Activated CD8-positive, alpha-beta T cell treated with anti-CD3 and anti-CD28 coated beads for 36 hours (primary cell): ENCODE measurements at places on chromosomes 2 and 18. TPM values are rescaled to one million over a fixed set of nuclear protein-coding genes. Genes with fewer than 3 reads are reported as not detected.

DNA sequence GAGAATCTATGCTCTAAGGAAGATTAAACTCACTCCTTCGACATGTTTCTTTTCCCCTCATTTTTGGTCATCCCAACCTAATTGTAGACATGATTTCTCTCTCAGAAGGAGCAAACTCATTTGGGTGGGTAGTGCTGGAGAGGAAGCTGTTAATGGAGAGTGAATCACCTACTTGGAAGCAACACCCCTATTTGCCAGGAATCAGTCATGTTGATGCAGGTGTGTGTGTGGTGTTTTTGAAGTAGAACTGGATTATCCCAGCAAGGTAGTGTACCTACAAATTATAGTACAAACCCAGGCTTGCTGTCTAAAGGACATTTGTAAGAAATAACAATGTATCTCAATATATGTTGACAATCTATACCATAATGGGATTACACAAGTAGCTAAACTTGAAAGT is 186.4 kb downstream of the EPHA4 start:
- DNase-seq, result no peak
- H3K27ac ChIP-seq, result no peak overlapping the region
- peaks cover 1% of the 10 kb centered on the region for H3K27me3 ChIP-seq
- no peaks in the 10 kb centered on the region for H3K4me1 ChIP-seq

DNA sequence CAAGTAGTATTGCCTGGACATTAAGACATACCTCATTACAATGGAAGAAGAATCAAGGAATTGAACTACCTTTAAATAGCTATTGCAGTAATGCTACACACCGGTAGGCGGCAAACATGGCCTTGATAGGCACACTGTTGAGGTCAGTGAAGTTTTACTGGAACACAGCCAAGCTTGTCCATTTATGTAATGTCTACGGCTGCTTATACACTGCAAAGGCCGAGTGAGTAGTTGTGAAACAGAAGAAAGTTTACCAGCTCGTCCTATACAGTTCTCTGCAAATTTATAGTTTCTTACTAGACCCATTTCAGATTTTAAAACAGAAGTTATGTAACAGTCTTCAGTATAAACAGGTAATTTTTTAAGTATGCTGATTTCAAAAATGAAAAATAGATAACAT is 38.8 kb downstream of the PPP4R1 start:
- H3K27me3 ChIP-seq, result no peaks in the 10 kb centered on the region
- no peak overlapping the region for H3K4me3 ChIP-seq
- DNase-seq, result peak; percentile 22
- peaks cover 16% of the 10 kb centered on the region for H3K36me3 ChIP-seq
- no peaks in the 10 kb centered on the region for H3K4me1 ChIP-seq

DNA sequence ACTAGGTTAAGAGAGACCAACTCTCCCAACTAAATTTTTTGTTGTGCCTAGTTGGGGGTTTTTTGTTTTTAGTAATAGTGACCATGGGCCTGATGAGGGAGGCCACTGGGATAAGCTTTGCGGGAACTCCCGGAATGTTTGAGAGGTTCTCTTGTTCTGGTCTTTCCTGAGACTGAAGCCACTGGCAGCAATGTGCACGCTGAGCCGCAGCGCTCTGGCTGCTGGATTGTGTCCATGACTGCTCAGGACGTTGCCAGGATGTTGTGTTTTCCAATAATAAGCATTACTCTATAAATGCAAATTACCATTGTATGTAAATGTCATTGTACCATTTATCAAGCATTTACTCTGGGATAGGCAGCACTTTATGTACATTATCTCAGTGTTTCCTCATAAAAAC is 126.1 kb downstream of the GALNT1 start:
- no peak overlapping the region for H3K4me3 ChIP-seq
- H3K27ac ChIP-seq, result no peak overlapping the region
- H3K36me3 ChIP-seq, result peaks cover 34% of the 10 kb centered on the region
- DNase-seq, result no peak

DNA sequence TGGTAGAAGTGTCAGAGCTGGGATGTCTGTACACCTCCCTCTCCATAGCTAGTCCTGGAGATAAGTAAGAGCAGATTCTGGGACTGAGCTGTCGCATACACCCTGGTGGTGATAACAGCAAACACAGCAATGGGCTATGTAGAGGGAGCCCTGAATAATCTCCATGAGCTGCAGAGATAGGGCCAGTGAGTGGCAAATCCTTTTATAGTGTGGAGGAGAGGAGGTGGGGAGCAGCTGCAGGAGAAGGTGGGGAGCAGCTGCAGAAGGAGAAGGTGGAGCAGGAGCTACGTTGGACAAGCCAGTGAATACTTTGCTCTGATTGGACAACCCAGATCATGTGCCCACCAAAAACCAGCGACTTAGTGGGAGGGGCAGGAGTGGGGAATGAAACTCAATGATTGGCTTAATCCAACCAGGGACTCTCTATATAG is 85.5 kb downstream of the TMEM247 start:
- no peak overlapping the region for H3K4me3 ChIP-seq
- DNase-seq, result no peak
- no peak overlapping the region for H3K27ac ChIP-seq
- peaks cover 27% of the 10 kb centered on the region for H3K4me1 ChIP-seq
- H3K36me3 ChIP-seq, result no peaks in the 10 kb centered on the region
- no peaks in the 10 kb centered on the region for H3K27me3 ChIP-seq

DNA sequence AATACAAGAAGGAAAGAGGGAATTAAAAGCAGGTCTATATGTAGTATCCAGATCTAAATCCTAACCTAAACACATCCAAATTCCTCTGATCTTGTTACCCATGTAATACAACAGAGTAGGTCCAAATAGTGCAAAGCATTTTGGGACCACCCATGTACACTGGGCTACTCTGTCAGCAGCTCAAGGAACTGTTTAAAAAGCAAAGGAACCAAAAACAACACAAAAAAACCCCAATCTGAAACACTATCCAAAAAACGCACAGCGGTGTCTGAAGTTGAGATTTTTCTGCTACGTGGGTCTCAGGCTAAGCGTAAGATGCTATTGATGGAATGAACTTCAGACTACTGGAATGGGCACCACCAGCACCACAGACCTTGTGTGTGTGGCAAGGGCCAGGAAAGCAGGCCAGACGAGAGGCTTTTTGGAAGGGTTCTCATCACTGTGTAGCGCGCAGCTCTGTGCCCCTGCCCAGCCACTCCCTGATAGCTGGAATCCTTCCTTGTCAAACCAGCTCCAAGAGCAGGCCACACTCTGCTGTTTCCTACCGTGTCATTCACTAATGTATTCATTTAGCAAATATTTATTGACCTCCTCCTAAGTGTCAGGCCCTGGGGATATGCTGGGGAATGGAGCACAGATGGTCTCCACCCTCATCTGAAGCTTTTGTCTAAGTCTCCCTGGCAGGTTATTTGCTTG is 101.4 kb downstream of the COLEC12 start:
- H3K4me1 ChIP-seq, result no peaks in the 10 kb centered on the region
- H3K4me3 ChIP-seq, result no peak overlapping the region
- H3K36me3 ChIP-seq, result no peaks in the 10 kb centered on the region
- H3K27me3 ChIP-seq, result no peaks in the 10 kb centered on the region
- DNase-seq, result no peak

GRCh38 chr18:3159830-3160229 is 59.9 kb downstream of the MYOM1 start:
- H3K36me3 ChIP-seq, result peaks cover 7% of the 10 kb centered on the region
- H3K4me3 ChIP-seq, result no peak overlapping the region
- H3K27ac ChIP-seq, result no peak overlapping the region
- H3K27me3 ChIP-seq, result no peaks in the 10 kb centered on the region

- H3K27ac ChIP-seq, result no peak overlapping the region
- H3K4me1 ChIP-seq, result no peaks in the 10 kb centered on the region
- H3K4me3 ChIP-seq, result no peak overlapping the region
- no peaks in the 10 kb centered on the region for H3K36me3 ChIP-seq
These were observed 414.2 kb downstream of the ZNF521 start for GRCh38 chr18:24937639-24938275.

GRCh38 chr2:85015653-85016360 is 44.8 kb downstream of the KCMF1 start:
- peaks cover 23% of the 10 kb centered on the region for H3K36me3 ChIP-seq
- H3K27me3 ChIP-seq, result no peaks in the 10 kb centered on the region
- H3K27ac ChIP-seq, result peak overlapping the region; percentile 76
- DNase-seq, result no peak
- H3K4me3 ChIP-seq, result no peak overlapping the region
- peaks cover 74% of the 10 kb centered on the region for H3K4me1 ChIP-seq

GRCh38 chr2:27792759-27793158 is 21.2 kb downstream of the MRPL33 start:
- no peak for DNase-seq
- H3K4me3 ChIP-seq, result no peak overlapping the region
- no peaks in the 10 kb centered on the region for H3K27me3 ChIP-seq

DNA sequence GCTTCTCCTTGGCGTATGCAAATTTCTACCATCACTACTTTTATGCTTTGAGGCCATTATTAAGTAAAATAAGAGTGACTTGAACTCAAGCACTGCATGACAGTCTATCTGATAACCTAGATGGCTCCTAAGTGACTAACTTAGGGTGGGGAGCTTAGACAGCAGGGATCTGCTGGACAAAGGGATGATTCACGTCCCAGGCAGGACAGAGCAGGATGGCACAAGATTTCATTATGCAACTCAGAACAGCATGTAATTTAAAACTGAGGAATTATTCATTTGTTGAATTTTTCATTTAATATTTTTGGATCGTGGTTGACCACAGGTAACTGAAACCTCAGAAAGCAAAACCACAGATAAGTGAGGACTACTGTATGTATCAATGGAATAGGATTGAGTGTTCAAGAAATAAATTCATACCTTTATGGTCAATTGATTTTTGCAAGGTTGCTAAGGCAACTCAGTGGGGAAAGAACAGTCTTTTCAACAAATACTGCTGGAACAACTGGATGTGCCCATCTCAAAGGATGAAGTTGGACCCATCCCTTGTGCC is 115.3 kb downstream of the MBD2 start:
- no peak overlapping the region for H3K27ac ChIP-seq
- no peak overlapping the region for H3K4me3 ChIP-seq
- peaks cover 5% of the 10 kb centered on the region for H3K27me3 ChIP-seq
- DNase-seq, result no peak

- H3K27ac ChIP-seq, result no peak overlapping the region
- no peaks in the 10 kb centered on the region for H3K4me1 ChIP-seq
- peaks cover 7% of the 10 kb centered on the region for H3K27me3 ChIP-seq
- no peak overlapping the region for H3K4me3 ChIP-seq
- peak; percentile 12 for DNase-seq
These were observed 77.0 kb upstream of the CNGA3 start for GRCh38 chr2:98269274-98269673.

DNA sequence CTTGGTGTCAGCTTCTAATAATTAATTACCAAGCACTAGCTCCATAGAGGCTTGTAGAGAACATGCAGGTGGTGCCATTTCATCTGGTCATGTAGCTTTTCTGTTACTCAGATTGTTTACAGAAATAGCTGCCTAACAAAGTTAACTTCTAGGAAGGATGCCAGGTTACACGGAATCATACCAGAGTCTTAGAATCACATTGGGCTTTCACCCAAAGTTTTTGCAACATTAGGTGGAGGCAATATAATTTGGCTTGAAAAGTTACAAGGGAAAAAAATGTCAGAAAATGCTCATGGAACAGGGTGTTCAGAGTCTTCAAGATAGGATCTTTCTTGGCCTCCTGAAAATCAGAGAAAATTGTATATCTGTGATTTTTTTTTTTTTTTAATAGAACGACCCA is 135.6 kb downstream of the ARHGAP15 start:
- H3K4me1 ChIP-seq, result peaks cover 54% of the 10 kb centered on the region
- no peak overlapping the region for H3K4me3 ChIP-seq
- peaks cover 39% of the 10 kb centered on the region for H3K36me3 ChIP-seq
- DNase-seq, result no peak
- H3K27ac ChIP-seq, result no peak overlapping the region

- no peak overlapping the region for H3K27ac ChIP-seq
- no peak for DNase-seq
- H3K27me3 ChIP-seq, result no peaks in the 10 kb centered on the region
- H3K4me3 ChIP-seq, result no peak overlapping the region
- H3K4me1 ChIP-seq, result no peaks in the 10 kb centered on the region
- peaks cover 12% of the 10 kb centered on the region for H3K36me3 ChIP-seq
These were observed 90.8 kb upstream of the CDKL4 start for GRCh38 chr2:39334529-39334928.

GRCh38 chr2:195683174-195683573 is 26.1 kb downstream of the SLC39A10 start:
- H3K27me3 ChIP-seq, result no peaks in the 10 kb centered on the region
- peaks cover 30% of the 10 kb centered on the region for H3K36me3 ChIP-seq
- peaks cover 45% of the 10 kb centered on the region for H3K4me1 ChIP-seq
- no peak for DNase-seq
- no peak overlapping the region for H3K27ac ChIP-seq

GRCh38 chr2:144430722-144431391 is 89.1 kb downstream of the ZEB2 start:
- peaks cover 8% of the 10 kb centered on the region for H3K4me1 ChIP-seq
- H3K36me3 ChIP-seq, result peaks cover 11% of the 10 kb centered on the region
- H3K27me3 ChIP-seq, result no peaks in the 10 kb centered on the region
- H3K27ac ChIP-seq, result no peak overlapping the region
- H3K4me3 ChIP-seq, result no peak overlapping the region

DNA sequence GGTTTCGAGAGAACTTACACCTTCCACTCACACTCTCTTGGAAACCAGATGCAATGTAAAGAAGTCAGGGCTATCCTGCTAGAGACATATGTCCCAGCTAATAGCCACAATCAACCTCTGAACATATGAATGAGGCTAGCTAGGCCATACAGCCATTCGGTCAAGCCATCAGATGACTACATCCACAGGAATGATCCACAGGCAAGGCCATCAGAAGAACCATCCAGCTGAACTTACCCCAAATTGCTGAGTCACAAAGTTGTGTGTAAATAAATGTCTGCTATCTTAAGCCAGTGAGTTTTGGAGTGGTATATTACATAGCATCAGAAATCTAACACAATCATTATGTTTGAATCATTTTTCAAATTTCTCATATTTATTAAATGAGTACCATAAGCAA is 5.2 kb upstream of the SPAST start:
- H3K27ac ChIP-seq, result no peak overlapping the region
- H3K4me3 ChIP-seq, result no peak overlapping the region
- DNase-seq, result no peak
- H3K27me3 ChIP-seq, result no peaks in the 10 kb centered on the region
- no peaks in the 10 kb centered on the region for H3K36me3 ChIP-seq

Gene APCDD1
- not detected for total RNA-seq

Gene FBXO15
- total RNA-seq, result 2.1 TPM

Gene UGT1A6
- not detected for total RNA-seq

Gene IL1A
- 0.99 TPM for total RNA-seq

Gene FAP
- total RNA-seq, result not detected

Gene NT5C1B
- not detected for total RNA-seq

Gene DCC
- not detected for total RNA-seq

Gene TMEM198
- total RNA-seq, result 2.1 TPM

Gene ALLC
- total RNA-seq, result not detected

Gene IL1F10
- total RNA-seq, result not detected

Gene ITGB1BP1
- 111 TPM for total RNA-seq

Gene ZC3H6
- 16.9 TPM for total RNA-seq
